Aorta (tissue), 5 donors: ENCODE measurements at places on chromosomes 7 and 10. TPM values are rescaled to one million over a fixed set of nuclear protein-coding genes. Genes with fewer than 3 reads are reported as not detected.

GSTO1 gene
- polyA plus RNA-seq: 125 TPM

EEF1AKMT2 gene
- polyA plus RNA-seq: 9.6 TPM

GPRIN2 gene
- 4.0 TPM for polyA plus RNA-seq

ADIRF gene
- 715 TPM for polyA plus RNA-seq

PHKG1 gene
- 20.5 TPM for polyA plus RNA-seq

GRM3 gene
- not detected for polyA plus RNA-seq

FAM25A gene
- not detected for polyA plus RNA-seq

HOXA10 gene
- polyA plus RNA-seq: 3.4 TPM

EN2 gene
- polyA plus RNA-seq: not detected

LBX1 gene
- polyA plus RNA-seq: not detected

CYP2C18 gene
- not detected for polyA plus RNA-seq

SLC29A3 gene
- polyA plus RNA-seq: 3.6 TPM

LEP gene
- polyA plus RNA-seq: not detected

SLC39A12 gene
- polyA plus RNA-seq: not detected

LLCFC1 gene
- polyA plus RNA-seq: not detected

ANXA8 gene
- not detected for polyA plus RNA-seq

PROSER2 gene
- 1.4 TPM for polyA plus RNA-seq

CPXM2 gene
- polyA plus RNA-seq: 103 TPM

ANK3 gene
- 38.2 TPM for polyA plus RNA-seq

CPN1 gene
- polyA plus RNA-seq: not detected

ZNF727 gene
- polyA plus RNA-seq: not detected

IFIT1B gene
- not detected for polyA plus RNA-seq

CCT6A gene
- polyA plus RNA-seq: 115 TPM

ACSL5 gene
- polyA plus RNA-seq: 0.92 TPM

STOX1 gene
- polyA plus RNA-seq: not detected

HKDC1 gene
- polyA plus RNA-seq: 3.1 TPM

TMEM26 gene
- polyA plus RNA-seq: 0.25 TPM

MASTL gene
- polyA plus RNA-seq: 5.2 TPM

C7orf57 gene
- not detected for polyA plus RNA-seq

SNCG gene
- polyA plus RNA-seq: 74.0 TPM

STRIP2 gene
- 0.10 TPM for polyA plus RNA-seq

CALML3 gene
- 0.10 TPM for polyA plus RNA-seq

OPN4 gene
- not detected for polyA plus RNA-seq

OR2A1 gene
- 0.50 TPM for polyA plus RNA-seq

C10orf53 gene
- not detected for polyA plus RNA-seq

ZNF467 gene
- polyA plus RNA-seq: 5.7 TPM

TMEM130 gene
- polyA plus RNA-seq: 43.6 TPM
